ENCODE measurements at places on chromosomes 5 and 9. TPM values are rescaled to one million over a fixed set of nuclear protein-coding genes. Genes with fewer than 3 reads are reported as not detected.

The MAMDC2 gene
- 1.2 TPM for total RNA-seq

The FUBP3 gene
- total RNA-seq, result 73.7 TPM

DNA sequence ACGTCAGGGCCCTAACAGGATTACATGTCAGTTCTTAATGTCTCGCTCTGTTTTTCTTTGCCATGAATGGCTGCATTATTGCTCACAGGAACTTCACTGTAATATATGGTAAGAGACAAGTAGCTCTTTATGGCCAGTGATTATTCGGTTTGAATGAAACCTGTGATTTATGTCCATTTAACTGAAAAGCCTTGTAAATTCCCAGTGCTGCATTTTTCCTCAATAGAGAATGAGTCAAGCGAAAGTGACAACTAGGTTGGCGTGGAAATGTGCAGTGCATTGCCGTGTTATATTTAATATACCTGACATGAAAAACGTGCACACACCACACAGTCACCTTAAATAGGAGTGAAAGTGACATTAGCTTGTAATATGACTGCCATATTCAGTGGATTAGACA lies 163.1 kb downstream of the PBX3 start:
- no peak overlapping the region for H3K27ac ChIP-seq
- DNase-seq, result no peak
- H3K27me3 ChIP-seq, result no peaks in the 10 kb centered on the region
- H3K4me1 ChIP-seq, result no peaks in the 10 kb centered on the region

The TPRN gene
- total RNA-seq, result 24.9 TPM

GRCh38 chr9:74630228-74630627 lies 133.1 kb downstream of the RORB start:
- DNase-seq, result no peak
- H3K4me3 ChIP-seq, result no peak overlapping the region
- H3K4me1 ChIP-seq, result no peaks in the 10 kb centered on the region
- H3K27me3 ChIP-seq, result peaks cover 56% of the 10 kb centered on the region
- no peaks in the 10 kb centered on the region for H3K36me3 ChIP-seq

All from HCT116 (cell line).